ENCODE measurements at places on chromosomes 5 and 9.

- DNase-seq, result no peak
These were observed 30.0 kb downstream of the ARHGEF37 start for GRCh38 chr5:149611326-149611725.

GRCh38 chr5:57082441-57083067 is 91.3 kb upstream of the GPBP1 start:
- no peak for DNase-seq

DNA sequence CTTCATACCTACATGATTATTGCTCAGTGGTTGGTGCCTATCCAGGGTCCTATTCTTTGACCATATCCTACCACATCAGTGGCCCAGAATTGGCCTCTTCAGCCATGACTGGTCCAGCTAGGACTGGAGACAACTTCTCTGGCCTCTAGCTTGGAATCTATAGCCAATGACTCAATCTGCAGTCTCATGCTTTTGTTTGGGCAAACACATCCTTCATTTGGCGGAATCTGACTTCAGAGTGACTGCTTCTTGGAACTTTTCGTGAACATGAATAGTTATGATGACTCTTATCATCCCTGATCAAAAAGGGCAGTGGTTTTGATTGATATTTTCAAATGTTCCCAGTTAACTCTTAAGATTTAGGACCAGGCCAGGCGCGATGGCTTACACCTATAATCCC is 134.1 kb downstream of the PAPPA start:
- DNase-seq, result no peak

GRCh38 chr9:98500337-98500919 is 208.3 kb downstream of the GABBR2 start:
- no peak for DNase-seq

GRCh38 chr5:154501566-154501965 is 23.5 kb upstream of the HAND1 start:
- DNase-seq, result no peak

GRCh38 chr5:89694026-89694550 is 715.5 kb downstream of the CETN3 start:
- DNase-seq, result no peak

GRCh38 chr5:96721351-96721977 is 59.3 kb downstream of the CAST start:
- no peak for DNase-seq

DNA sequence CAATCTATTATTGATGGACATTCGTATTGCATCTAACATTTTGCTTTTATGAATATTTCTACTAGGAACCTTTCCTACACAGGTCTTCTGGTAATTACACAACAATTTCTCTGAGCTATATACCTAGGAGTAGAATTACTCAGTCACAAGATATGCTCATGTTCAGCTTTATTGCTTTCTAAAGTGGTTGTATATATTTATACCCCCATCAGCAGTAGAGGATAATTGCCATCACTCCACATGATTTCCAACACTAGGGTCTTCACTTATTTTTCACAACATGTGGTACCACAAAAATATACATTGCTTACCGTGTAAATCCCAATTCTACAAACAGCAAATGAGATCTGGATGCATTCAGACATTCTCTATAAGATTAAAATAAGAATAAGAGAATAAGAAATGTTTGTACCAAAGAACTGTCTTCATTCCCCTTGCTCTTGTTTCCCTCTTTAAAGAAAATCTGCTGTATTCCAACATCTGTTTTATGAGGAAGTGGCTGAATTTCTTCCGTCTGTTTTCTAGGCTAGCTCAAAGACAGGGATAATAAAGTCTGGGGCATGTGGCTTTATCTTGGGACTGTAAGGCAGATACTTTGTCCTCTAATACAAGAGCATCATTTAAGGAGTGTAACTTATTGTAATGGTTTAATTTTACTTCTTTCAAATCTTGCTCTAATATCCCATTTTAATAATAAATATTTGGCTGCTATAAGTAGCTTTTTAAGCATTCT is 28.2 kb downstream of the ARL15 start:
- no peak for DNase-seq

GRCh38 chr5:171419688-171420430 is 412 bp downstream of the FGF18 start:
- no peak for DNase-seq

- no peak for DNase-seq
These were observed 54.6 kb downstream of the SUB1 start for GRCh38 chr5:32639943-32640342.

DNA sequence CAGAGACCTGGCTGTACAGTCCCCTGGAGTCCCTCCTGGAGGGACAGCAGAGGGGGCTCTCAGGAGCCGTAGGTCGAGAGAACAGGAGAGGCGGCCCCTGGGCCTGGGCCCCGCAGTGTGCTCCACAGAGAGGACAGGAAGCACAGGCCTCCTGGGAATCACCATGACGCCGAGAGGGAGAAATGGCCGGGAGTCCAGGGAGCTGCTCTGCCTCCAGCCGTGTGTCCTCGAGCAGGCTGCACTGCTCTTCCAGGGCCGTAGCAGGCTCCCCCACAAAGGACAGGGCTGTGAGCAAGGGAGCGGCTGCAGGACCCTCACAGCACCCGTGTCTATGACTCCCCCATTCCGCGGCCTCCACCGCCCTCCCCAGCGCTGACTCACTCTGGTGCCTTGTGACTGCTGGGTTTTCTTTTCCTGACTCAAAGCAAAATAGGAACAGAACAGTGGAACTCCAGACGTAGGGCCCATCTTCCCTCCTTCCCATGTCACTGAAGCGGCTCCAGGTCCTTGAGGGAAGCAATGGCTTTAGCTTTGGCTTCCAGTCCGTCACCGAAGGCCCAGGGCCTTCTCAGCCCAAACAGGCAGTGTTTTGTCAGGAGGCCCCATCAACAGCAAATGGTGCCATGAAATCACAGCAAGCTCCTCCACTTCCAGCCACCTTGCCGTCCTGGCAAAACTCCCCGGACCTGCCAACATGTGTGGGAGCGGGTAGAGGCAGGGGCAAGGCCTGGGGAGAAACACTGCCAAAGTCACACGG is 114.2 kb downstream of the LHFPL2 start:
- peak; percentile 28 for DNase-seq

DNA sequence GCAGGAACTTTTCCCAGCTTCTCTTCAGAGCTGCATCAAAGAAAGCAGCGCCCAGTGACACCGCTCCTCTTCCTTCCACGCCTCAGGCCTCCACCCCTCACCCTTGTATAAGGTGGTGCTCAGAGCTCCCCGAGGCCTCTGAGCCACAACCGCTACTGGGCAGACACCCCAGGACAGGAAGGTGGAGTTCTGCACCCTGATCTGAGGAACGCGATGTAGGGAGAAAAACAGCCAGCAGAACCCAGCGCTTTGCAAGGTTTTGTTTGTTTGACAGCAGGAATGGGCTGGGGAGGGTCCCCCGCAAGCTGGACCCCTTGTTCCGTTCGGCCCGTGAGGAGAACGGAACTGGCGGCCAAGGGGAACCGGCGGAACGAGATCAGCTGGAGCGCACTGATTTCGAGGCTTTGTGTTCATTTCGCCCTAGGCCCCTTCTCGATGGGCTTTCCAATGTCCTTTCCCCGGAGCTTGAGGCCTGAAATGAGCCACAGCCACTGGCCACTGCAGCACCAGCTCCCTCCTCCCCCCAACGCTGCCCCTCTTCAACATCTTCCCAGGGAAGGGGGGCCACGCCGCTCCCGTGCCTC is 4.1 kb downstream of the EDF1 start:
- DNase-seq, result no peak

- DNase-seq, result no peak
These were observed 51.7 kb downstream of the SHB start for GRCh38 chr9:38017149-38017884.

GRCh38 chr5:72515211-72515610 is 8.0 kb upstream of the ZNF366 start:
- DNase-seq, result no peak

Measured in amniotic stem cell (primary cell).